NCI-H1048 (cell line): ENCODE measurements at places on chromosomes 1 and 21.

- no peak for DNase-seq
Measured at GRCh38 chr1:159646687-159647086, 59.1 kb downstream of the APCS start.

DNA sequence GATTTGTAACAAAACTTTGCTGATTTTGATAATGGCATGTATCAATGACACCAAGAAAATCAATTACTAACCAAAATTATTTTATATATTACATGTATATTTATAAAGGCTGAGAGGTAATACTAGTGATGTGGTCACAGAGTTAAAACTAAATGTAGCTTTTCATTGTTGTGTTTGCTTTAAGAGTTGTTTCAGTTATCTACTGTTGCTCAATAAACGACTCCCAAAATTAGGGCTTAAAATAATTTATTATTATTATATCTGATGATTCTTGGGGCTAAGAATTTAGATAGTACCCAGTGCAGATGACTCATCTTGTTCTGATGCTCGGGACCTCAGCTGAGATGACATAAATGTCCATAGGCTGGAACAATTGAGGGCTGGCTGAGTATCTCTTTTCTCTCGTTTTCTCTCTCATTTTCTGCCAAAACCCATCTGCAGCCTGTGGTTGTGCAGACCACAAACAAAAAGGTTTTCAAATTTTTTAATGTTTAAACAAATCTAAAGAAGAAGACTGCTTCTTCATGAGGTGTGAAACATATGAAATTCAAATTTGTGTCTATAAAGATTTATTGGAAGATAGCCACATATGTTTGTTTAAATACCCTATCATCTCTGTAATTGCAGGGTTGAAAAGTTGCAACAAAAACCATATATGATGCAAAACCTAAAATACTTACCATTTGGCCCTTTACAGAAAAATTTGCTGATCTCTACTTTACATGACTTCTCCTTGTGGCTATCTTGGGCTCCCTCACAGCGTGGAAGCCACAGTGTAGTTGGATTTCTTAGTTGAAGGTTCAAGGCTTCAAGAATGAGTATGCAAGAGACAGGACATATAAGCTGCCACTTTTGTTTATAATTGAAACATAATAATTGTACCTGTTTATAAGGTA is 14.8 kb upstream of the PTPRC start:
- DNase-seq, result no peak

DNA sequence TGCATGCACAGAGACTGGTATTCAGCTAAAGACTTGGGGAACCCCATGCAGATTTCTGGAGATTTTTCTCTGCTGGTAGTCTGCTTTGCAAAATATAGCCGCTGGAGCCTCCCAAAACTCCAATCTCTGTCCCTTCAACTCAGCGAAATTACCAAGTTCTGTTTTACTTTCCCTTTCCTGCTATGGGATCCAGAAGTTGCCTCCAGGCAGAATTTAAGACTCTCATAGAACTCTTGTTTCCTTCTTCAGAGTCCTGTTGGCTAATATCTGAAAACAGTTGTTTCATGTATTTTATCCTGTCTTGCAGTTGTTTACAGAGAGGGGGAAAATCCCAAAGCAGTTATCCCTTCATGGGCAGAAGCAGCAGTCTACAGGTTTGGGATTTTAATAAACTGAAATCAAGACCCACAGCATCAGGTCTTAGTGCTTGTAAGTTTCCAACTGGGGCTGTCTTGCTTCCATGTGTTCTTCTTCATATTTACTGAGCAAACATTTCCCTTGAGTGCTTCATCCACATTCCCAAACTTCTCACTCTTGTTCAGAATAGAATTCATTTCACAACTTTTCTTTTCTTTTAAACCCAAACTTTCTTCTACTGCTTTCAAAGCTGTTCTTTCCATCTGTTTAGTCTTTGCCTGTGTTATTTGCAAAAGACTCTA is 221.3 kb upstream of the DMRTA2 start:
- no peak for DNase-seq

- no peak for DNase-seq
Measured at GRCh38 chr1:108848806-108849205, 8.1 kb downstream of the AKNAD1 start.

GRCh38 chr1:55679971-55680370 is 464.8 kb upstream of the USP24 start:
- DNase-seq, result no peak

- no peak for DNase-seq
Measured at GRCh38 chr1:98969798-98970490, 34.7 kb downstream of the PLPPR5 start.

- DNase-seq, result no peak
Measured at GRCh38 chr1:232662910-232663309, 33.0 kb upstream of the SIPA1L2 start.

- DNase-seq, result no peak
Measured at GRCh38 chr1:40593449-40594186, 62.2 kb downstream of the ZNF684 start.

DNA sequence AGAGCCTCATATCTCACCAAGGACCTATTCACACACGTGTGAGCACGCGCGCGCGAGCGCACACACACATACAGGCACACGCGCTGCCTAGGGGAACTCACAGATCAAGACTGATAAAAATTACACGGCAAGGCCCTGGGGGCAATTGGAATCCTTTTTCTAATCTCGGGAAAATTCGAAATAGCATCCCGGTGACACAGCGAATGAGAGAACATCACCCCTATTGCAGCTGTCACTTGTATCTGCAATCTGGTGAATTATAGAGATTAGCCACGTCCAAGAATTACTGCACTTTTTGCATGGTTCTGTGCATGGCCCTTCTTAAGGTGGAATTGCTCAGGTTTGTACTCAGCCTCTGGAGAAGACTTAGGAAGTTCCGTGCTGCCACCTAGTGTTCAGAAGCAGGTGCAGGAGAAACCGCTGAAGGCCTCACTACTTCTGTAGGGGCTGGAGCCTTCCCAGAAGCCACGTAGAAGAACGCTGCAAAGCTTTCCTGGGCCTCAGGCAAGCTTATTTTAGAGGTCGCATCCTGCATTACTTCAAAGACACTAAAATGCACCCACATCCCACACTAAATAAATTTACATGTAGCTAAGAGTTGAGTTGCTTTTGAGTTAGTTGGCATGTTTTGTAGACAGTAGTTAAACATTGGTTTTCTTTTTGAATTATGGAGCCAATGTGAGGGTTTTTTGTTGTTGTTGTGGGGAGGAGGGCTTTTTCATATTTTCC is 229.2 kb upstream of the CAMK1G start:
- peak; percentile 79 for DNase-seq

GRCh38 chr1:184025242-184025675 is 12.3 kb downstream of the COLGALT2 start:
- DNase-seq, result no peak

DNA sequence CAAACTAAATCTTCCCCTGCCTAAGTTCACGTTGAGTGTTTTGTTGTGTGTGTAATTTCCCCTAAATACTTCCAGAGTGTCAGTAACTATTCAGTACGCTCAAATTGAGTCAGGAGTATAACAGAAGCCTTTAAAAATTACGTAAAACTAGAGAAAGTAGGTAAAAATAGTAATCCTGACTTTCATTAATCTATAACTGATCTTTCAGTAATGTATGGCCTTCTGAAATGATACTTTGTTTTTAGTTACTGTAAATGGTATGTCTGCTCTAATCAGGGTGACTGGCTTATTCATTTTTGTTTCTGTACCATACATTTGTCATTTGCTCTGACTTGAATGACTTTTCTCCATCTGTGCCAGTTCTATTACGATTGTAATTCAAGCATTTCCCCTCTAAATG is 29.4 kb downstream of the MIER1 start:
- no peak for DNase-seq

DNA sequence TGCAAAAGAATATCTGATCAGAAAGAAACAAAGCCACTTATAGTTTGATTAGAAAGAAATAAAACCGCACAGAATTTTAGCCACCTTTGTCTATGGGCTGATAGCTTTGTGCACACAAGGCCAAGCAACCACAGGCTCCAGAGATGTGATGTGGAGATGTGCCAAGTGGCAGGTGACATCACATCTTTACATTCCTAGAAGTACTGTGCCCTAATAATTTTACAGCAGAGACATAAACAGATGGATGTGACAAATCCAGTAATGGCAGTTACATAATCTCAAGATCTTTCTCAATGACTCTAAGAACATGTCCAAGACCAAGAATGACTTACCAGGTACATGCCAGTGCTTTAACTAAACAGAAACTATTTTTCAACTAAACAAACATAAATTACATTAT is 159.5 kb downstream of the LTN1 start:
- no peak for DNase-seq

DNA sequence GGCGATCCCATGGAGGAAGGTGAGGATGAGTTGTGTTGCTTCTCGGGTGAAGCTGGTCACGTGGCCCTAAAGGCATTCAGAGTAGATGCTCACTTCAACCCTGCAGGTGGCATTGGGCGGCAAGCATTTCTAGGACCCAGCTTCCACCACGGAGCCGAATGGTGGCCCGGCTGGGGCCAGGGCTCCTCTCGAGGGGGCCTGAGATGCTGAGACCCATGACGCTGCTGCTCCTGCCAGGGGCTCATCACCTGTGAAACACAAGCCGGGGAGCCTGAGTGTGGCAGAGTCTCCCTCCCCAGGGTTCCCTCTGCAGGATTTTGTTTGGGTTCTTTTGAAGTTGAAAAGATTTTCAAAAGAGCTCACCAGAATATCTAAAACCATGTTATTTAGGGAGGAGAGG is 41.2 kb downstream of the ABCG1 start:
- DNase-seq, result no peak

DNA sequence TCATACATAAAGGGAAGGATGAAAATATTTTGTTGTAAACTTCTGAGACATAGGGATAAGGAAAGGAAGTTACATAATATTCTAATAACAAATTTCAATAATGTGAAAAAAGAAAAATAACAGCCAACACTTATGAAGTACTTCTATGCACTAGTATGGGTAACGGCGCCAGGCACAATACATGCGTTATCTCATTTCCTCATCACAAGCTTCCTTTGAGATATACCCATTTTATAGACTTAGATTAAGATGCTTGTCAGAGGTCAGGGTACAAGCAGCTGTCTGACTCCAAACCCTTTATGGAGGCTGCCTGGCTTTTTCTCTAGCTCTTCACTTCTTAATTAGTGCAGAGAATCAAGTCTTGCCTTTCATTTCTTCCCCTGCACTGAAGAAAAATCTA is 41.3 kb downstream of the TCP10L start:
- DNase-seq, result no peak

GRCh38 chr1:23567629-23567995 is 8.3 kb upstream of the ID3 start:
- no peak for DNase-seq

DNA sequence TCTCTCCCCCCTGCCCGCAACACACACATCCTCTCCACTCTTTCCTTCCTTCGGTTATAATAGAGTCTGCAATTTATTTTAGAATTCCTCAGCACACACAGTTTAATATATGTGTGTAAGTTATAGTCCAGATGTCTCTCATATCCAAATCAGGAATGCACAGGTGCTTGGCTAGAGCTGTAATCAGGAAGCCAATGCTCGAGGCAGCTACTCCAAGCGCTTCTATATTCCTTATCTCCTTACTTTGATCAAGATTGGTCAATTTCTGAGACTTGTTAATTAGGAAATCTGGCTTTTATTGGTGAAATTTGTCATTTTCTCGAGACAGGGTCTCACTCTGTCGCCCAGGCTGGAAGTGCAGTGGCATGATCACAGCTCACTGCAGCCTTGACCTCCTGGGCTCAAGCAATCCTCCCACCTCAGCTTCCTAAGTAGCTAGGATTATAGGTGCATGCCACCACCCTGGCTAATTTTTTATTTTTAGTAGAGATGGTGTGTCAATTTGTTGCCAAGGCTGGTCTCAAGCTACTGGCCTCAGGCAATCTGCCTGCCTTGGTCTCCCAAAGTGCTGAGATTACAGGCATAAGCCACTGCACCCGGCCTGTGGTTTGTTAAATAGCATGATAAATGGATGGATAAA is 27.7 kb downstream of the RPL5 start:
- DNase-seq, result no peak

- no peak for DNase-seq
Measured at GRCh38 chr1:87515781-87516180, 187.1 kb downstream of the LMO4 start.

DNA sequence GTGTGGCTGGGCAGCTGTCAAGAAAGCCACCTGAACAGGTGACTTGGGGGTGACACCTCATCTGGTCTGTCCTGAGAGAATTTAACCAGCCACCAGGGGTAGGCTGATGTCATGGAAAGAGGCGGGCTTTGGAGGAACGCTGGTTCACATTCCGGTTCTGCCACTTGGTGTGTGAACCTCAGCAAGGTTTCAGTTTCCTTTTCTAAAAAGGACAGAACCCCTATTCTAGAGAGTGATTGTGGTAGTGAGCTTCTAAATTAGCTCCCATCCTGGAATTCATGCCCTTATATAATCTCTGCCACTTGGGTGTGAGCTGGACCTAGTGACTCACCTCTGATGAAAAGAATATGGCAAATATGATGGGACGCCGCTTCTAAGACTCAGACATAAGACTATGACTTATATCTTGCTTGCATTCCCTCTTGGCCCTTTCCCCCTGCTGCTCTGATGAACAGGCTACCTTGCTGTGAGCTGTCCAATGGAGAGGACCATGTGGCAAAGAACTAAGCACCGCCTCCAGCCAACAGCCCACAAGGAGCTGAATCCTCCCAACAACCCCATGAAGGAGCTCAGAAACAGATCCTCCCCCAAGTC is 332.1 kb downstream of the RRAGC start:
- DNase-seq, result no peak

DNA sequence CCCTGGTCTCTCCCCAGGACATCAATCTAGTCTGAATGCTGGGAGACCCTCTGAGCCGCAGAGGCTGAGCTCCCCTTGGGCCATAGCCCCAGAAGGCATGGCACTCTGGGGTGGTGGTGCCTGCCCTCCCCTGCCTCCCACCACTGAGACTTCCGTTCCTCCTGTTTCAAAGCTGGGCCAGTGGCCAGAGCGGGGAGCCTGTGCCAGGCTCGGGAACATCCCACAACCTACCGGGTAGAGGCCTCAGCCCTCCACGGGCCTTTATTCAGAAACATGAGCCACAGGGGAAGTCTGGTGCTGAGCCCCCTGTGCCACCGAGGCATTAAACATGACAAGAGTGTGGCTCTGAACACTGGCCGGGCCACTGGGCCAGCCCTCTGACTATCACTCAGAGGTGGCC is 8.1 kb downstream of the CCDC24 start:
- DNase-seq, result no peak

GRCh38 chr1:8425150-8425780 is 107.4 kb downstream of the SLC45A1 start:
- DNase-seq, result no peak

- DNase-seq, result no peak
Measured at GRCh38 chr1:62373221-62373620, 54.0 kb upstream of the KANK4 start.

- no peak for DNase-seq
Measured at GRCh38 chr1:227218870-227219573, 99.3 kb downstream of the CDC42BPA start.
